WTC11 (cell line): ENCODE measurements at places on chromosomes 11 and 22.

GRCh38 chr11:126437731-126438130 is 82.2 kb downstream of the ST3GAL4 start:
- no peak for DNase-seq

GRCh38 chr11:59833602-59834001 is 11.7 kb downstream of the CBLIF start:
- no peak for DNase-seq

DNA sequence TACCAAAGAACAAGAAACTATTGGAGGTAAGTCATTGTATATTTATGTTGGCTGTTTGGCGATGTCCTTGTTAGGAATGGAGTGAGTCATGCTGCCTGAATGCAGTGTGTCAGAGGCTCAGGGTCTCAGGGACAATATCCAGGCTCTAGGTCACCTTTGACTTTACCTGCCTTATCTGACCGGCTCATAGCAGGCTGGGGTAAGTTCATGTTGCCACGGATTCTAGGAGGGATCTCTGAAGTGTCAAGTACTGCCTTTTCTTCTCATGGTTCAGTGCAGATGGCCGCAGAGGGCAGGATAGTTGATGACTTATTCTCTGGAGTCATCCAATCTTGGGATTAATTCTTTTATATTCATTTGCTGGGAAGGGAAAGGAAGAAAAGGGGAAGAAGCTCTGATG is 53.2 kb downstream of the SPON1 start:
- no peak for DNase-seq

DNA sequence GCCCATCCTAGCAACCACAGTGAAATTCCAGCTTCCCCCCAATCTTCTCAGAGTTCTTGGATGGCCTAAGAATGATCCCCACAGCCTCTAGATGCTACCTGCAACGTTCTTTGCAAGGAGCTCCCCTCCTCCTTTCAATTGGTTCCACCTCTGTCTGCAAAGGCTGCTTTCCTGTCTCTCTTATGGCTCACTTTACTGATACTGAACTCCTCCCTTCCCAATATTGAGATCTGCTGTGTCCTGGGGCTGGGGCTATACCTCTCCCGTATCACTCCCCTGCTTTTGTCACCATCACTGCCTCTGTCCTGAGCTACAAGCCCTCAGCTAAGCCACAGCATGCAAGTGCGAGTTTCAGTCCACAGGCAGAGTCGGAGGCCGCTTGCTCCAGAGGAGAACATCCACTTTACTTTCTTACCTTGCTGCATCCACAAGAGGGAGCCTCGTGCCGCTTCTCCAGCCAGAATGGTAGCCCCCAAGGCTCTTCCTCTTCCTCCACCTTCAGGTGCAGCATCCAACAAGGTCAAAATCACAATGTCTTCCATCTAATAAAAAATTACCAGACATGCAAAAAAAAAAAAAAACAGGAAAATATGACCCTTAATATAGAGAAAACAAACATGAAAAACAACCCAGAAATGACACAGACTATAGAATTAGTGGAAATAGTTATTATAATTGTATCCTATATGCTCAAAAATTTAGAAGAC is 48.6 kb upstream of the TMEM45B start:
- DNase-seq: peak; percentile 70

- no peak for DNase-seq
Observed at GRCh38 chr22:29755889-29756288, 10.9 kb downstream of the ZMAT5 start.

DNA sequence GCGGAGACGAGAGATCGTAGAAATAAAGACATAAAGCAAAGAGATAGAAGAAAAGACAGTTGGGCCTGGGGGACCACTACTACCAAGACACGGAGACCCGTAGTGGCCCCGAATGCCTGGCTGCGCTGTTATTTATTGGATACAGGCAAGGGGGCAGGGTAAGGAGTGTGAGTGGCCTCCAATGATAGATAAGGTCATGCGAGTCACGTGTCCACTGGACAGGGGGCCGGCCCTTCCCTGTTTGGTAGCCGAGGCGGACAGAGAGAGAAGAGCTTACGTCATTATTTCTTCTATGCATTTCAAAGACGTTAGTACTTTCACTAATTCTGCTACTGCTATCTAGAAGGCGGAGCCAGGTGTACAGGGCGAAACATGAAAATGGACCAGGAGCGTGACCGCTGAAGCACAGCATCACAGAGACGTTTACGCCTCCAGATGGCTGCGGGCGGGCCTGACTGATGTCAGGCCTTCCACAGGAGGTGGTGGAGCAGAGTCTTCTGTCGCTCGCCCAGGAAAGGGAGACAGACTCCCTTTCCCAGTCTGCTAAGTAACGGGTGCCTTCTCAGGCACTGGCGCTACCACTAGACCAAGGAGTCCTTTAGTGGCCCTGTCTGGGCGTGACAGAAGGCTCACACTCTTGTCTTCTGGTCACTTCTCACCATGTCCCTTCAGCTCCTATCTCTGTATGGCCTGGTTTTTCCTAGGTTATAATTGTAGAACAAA is 24.8 kb downstream of the PPP6R2 start:
- no peak for DNase-seq

- DNase-seq: no peak
Observed at GRCh38 chr11:86513746-86514373, 139.2 kb downstream of the CCDC81 start.

- no peak for DNase-seq
Observed at GRCh38 chr11:9941991-9942390, 278.1 kb downstream of the SWAP70 start.

GRCh38 chr11:33376331-33377310 is 119.4 kb downstream of the HIPK3 start:
- peak; percentile 59 for DNase-seq

DNA sequence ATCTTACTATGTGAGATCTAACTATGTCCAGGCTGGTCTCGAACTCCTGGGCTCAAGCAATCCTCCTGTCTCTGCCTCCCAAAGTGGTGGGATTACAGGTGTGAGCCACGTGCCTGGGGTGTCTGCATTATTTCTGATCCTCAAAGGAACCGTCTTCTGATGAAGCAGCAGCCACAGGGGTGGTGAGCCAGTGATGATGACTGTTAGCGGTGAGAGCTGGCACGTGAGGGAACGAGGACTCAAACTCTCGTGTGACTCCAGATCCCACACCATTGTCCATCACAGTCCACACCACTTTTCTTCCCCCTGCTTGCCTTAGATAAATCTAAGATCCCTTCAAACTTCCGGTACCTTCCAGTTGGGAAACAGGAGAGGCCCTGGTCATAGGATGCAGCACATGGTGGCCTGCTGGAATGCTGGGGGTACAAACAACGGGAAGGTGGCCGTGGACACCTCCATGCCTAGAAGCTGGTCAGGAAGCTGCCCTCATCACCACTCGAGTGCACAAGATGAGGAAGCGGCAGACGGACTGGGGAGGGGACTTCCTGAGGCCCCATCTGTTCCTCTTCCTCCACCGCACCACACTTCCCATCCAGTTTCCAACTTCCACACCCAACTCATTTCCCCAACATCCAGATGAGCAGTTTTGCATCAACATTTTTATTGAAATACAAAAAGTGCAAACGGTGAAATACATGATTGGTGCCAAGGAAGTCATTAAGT is 23.8 kb downstream of the ARHGAP1 start:
- DNase-seq: no peak

DNA sequence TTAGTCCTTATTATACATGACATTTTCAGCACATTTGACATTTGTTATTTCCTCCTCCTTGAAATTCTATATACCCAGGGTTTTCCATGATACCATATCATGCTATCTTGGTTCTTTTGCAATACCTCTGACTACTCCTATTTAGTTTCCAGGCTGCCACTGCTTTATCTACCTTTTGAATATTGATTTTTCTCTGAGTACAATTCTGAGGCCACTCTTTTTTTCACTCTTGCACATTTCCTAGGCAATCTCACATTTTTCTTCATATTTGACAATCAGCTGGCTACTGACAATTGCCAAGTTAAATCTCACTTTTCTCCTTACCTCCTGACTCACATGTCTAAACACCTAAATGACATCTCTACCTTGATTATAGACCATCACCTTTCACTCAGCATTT is 11.9 kb downstream of the SBF2 start:
- no peak for DNase-seq

DNA sequence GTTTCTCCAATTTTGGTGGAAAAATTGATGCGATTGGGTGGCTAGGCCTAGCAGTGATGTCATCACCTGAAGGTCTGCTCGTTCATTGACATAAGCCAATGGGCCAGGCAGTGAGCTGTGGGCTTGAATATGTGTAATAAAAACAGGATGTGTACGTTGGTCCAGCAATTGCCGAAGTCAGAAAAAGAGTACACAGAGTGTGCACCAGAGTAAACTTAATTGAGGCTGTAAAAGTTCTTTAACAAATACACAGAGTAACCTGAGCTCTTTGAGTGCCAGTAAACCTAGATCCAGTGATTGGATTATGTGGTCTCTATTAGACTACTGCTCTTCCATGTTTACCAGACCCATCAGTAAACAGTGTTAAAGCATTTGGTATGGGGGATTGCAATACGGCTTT is 13.0 kb upstream of the GLYATL1 start:
- no peak for DNase-seq

GRCh38 chr22:25569983-25570382 is 5.5 kb downstream of the GRK3 start:
- DNase-seq: no peak

DNA sequence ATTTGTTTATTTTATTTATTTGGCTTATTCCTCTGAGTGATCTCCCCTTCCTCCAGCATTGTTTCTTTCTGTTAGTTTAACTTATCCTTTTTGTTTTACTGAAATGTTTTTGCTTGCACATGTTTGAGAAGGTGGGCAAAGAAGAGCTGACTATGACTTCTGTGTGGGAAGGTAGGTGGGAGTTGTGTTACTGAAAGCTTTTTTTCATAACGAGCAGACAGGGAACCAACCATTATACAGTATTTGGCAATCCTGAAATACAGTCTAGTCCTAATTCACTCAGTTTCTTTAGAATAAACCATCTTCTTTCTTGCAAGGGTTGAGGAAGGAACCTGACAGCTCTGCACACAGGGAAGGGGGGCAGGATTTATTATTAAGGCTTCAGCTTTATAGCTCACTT is 37.0 kb upstream of the PAK1 start:
- no peak for DNase-seq

- no peak for DNase-seq
Observed at GRCh38 chr11:68454767-68455166, 5.8 kb upstream of the PPP6R3 start.

GRCh38 chr11:122399375-122399774 is 256.1 kb upstream of the UBASH3B start:
- DNase-seq: no peak

GRCh38 chr11:69552951-69553350 is 71.5 kb downstream of the LINC01488 start:
- no peak for DNase-seq
